ENCODE measurements at places on chromosomes 6 and 20. TPM values are rescaled to one million over a fixed set of nuclear protein-coding genes. Genes with fewer than 3 reads are reported as not detected.

GRCh38 chr20:25061103-25061799 lies 3.3 kb upstream of the ACSS1 start:
- H3K4me1 ChIP-seq = peaks cover 10% of the 10 kb centered on the region
- peaks cover 69% of the 10 kb centered on the region for H3K27me3 ChIP-seq
- peak overlapping the region; percentile 26 for H3K4me3 ChIP-seq
- DNase-seq = no peak
- H3K27ac ChIP-seq = no peak overlapping the region
- no peaks in the 10 kb centered on the region for H3K36me3 ChIP-seq

The ATG5 gene
- 39.3 TPM for total RNA-seq

DNA sequence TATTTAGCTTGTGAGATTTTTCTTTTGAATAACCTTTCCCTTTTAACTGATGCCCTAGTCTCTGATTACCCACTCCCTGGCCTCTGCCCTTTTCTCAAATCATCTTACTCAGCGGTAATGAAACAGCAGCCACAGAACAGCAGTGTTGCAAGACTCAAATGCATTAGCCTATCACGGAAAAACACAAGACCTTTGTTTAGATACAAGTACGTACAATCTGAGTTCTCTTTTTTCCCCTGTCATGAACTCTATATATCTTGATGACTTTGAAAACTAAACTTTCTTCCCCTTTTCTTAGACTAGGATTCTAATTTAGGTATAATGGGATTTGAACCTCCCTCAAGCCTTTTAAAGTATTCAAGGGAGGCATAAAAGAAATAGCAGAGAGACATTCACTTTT lies 1034.9 kb downstream of the EYS start:
- peak overlapping the region; percentile 58 for H3K27ac ChIP-seq
- no peak overlapping the region for H3K4me3 ChIP-seq
- H3K36me3 ChIP-seq = no peaks in the 10 kb centered on the region
- peaks cover 7% of the 10 kb centered on the region for H3K4me1 ChIP-seq
- no peaks in the 10 kb centered on the region for H3K27me3 ChIP-seq

- H3K4me1 ChIP-seq = peaks cover 18% of the 10 kb centered on the region
- DNase-seq = no peak
- H3K27me3 ChIP-seq = peaks cover 28% of the 10 kb centered on the region
- H3K36me3 ChIP-seq = no peaks in the 10 kb centered on the region
These were observed 42.2 kb upstream of the EDN3 start for GRCh38 chr20:59258221-59258621.

The RIPPLY2 gene
- total RNA-seq = 1.6 TPM

The MRPL2 gene
- total RNA-seq = 58.6 TPM

GRCh38 chr6:40523505-40524172 lies 63.5 kb downstream of the LRFN2 start:
- H3K4me1 ChIP-seq = peaks cover 12% of the 10 kb centered on the region
- peaks cover 22% of the 10 kb centered on the region for H3K27me3 ChIP-seq
- no peak overlapping the region for H3K27ac ChIP-seq
- DNase-seq = no peak
- H3K36me3 ChIP-seq = no peaks in the 10 kb centered on the region

The YIPF3 gene
- 122 TPM for total RNA-seq

The TLDC2 gene
- 0.93 TPM for total RNA-seq

- no peak overlapping the region for H3K4me3 ChIP-seq
- no peak for DNase-seq
- H3K4me1 ChIP-seq = no peaks in the 10 kb centered on the region
- H3K36me3 ChIP-seq = no peaks in the 10 kb centered on the region
- no peaks in the 10 kb centered on the region for H3K27me3 ChIP-seq
- no peak overlapping the region for H3K27ac ChIP-seq
These were observed 129.8 kb upstream of the SMLR1 start for GRCh38 chr6:130697271-130697994.

The ADGRF1 gene
- 36.0 TPM for total RNA-seq

DNA sequence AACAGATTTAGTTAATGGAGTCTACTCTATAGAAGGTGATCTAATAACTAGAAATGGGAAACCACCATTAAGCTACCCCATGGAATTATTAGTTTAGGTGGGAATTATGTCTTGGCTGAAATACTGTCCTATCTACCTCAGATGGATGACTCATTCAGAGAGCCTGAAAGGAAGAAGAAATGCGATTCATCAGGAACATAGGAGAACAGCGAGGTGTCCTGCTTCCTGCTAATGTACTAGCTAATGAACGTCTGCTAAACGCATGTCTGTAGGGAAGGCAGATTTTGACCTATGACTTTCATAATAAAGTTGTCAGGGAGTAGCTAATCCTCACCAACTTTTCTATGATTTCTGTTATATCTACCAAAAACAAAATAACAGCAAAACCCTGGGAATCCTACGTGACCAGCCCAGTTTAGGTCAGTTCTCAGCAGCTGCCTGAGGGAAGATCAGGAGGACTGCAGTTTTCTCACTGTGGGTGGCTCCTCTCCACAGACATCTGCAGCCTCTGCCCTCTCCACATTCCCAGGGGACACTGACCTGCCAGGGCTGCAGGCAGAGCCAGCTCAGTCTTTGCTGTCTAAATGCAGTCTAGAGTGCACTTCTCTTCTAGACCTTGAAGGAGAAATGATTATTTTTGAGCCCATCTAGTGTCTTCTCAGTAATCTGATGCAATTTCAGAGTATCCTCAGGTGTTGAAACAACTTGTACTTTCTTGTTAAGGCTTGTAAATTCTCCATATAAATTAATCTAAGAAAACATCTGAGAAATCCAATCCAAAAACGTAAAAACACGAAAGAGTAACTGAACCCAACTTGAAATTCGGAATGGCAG lies 18.1 kb upstream of the SFT2D1 start:
- DNase-seq = no peak
- peaks cover 25% of the 10 kb centered on the region for H3K27me3 ChIP-seq
- H3K27ac ChIP-seq = no peak overlapping the region
- no peaks in the 10 kb centered on the region for H3K4me1 ChIP-seq
- peaks cover 6% of the 10 kb centered on the region for H3K36me3 ChIP-seq
- no peak overlapping the region for H3K4me3 ChIP-seq

- DNase-seq = no peak
- no peaks in the 10 kb centered on the region for H3K4me1 ChIP-seq
- H3K27me3 ChIP-seq = peaks cover 52% of the 10 kb centered on the region
- H3K4me3 ChIP-seq = no peak overlapping the region
- no peak overlapping the region for H3K27ac ChIP-seq
These were observed 9.5 kb downstream of the SEMG2 start for GRCh38 chr20:45230631-45231030.

DNA sequence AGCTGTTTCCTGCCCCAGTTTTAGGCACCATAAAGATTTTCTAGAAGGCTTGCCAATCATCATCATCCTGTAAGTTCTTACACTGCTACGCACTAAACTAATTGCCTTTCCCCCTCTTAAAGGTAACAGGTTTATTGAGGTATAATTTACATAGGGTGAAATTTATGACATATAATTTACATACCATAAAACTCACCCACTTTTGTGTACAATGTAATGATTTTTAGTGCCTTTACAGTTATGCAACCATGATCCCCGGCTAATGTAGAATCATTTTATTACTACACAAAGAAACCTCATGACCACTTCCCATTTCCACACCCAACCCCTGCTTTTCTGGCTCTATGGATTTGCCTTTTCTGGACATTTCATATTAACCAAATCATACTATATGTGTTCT lies 21.1 kb downstream of the GCNT2 start:
- DNase-seq = no peak
- peak overlapping the region; percentile 17 for H3K27ac ChIP-seq
- no peak overlapping the region for H3K4me3 ChIP-seq
- H3K4me1 ChIP-seq = peaks cover 3% of the 10 kb centered on the region

The DAAM2 gene
- total RNA-seq = 22.6 TPM

The HTR1E gene
- total RNA-seq = 0.52 TPM

DNA sequence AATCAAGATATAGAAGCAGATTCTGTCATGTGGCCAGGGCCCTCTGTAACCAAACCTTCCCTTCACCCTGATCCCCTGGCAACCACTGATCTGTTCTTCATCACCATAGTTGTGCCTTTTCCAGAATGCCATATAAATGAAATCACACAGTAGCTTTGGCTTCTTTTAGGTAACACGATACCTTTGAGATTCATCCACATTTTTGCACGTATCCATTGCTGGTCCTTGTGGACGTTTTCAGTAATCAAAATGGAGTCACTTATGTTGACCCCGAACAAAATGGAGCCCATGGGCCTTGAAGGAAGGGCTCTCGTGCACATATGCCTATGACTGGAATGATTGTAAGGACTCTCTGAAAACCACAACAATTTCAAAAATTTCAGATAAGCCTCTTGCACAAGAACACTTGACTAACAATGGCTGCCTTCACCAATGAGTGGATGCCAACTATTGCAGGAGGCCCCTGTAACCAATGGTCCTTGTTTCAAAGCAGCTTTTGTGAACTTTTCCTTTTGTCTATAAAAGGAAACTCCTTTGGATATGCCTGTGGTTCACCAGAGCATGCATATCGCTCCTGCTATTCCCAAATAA lies 84.3 kb upstream of the RALY start:
- no peak for DNase-seq
- H3K4me1 ChIP-seq = peaks cover 34% of the 10 kb centered on the region
- peak overlapping the region; percentile 57 for H3K27ac ChIP-seq

- peaks cover 17% of the 10 kb centered on the region for H3K4me1 ChIP-seq
- H3K36me3 ChIP-seq = no peaks in the 10 kb centered on the region
- no peak overlapping the region for H3K4me3 ChIP-seq
- no peaks in the 10 kb centered on the region for H3K27me3 ChIP-seq
These were observed 83.0 kb downstream of the RTN4IP1 start for GRCh38 chr6:106546261-106546690.

DNA sequence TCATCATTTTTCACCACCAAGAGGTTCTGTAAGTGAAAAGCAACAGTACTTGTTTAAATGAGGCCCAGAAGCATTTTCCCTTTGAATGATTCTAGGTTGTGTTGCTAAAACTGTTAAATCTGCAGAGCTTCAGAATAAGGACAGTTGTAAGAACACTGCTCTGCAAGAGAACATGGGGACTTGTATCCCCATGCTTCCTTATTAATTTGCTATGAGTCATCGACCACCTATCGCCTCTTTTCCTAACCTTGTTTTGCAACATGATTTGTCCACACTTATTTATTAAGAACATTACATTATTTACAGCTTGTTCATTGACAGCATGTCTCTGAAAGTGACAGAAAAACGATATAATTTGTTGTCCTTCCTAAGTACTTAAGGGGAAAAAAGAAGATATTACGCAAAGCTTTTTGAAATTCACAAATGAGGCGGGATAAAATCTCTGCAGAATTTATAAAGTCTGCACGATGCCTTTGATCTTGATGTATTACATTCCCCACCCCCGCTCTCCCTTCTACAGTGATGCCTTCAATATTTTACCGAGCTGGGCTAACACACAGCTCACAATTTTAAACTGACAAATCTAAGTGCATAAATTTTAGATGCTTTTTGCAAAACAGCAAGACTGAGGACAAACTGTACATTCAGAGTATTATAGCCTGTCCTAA lies 220.0 kb upstream of the SPTLC3 start:
- H3K36me3 ChIP-seq = no peaks in the 10 kb centered on the region
- H3K27ac ChIP-seq = no peak overlapping the region
- peaks cover 3% of the 10 kb centered on the region for H3K27me3 ChIP-seq

DNA sequence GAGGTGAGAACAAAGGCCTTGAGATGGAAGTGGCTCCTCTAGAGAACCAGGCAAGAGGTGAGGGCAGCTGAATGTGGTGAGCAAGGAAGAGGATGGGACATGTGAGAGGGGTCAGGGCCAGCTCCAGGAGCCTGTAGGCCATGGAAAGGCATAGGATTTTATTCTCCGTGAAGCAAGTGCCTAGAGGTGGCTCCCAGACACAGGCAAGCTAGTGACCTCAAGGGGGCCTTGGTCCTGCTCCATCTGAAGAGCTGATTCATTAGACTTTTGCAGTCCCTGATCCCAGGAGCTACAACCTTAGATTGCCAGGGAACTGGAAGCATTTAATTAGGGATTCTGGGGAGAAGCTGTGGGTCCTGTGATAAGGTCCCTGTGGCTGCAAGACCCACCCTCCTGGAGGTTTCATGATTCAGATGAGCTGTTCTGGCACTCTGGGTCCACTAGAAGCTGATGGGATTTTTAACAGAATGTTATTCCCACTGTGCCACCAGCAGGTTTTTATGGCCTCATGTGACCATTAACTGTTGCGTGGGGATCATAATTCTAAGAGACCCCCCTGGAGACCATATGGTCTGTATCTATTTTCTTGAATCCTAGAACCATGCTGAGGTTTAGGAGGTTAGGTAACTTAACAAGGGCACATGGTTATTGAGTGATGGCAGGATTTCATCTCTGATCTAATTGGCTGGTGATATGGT lies 90.5 kb downstream of the ELOVL5 start:
- H3K4me1 ChIP-seq = peaks cover 4% of the 10 kb centered on the region
- H3K27me3 ChIP-seq = no peaks in the 10 kb centered on the region
- peaks cover 41% of the 10 kb centered on the region for H3K36me3 ChIP-seq

The WASF1 gene
- 17.7 TPM for total RNA-seq

The CRISP3 gene
- 120 TPM for total RNA-seq

DNA sequence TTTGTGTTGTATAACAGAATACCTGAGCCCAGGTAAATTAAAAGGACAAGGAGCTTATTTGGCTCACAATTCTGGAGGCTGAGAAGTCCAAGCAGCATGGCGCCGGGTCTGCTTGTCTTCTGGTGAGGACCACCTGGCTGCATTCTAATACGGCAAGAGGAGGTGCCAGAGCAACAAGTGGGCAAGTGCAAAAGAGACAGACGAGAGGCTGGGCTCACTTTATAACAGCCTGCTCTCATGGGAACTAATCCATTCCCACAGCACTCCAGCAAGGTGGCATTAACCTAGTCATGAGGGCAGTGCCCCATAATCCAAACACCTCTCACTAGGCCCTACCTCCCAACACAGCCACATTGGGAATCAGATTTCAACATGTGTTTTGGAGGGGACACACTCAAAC lies 12.9 kb downstream of the PACSIN1 start:
- no peak for DNase-seq
- no peak overlapping the region for H3K4me3 ChIP-seq
- H3K36me3 ChIP-seq = no peaks in the 10 kb centered on the region
- no peak overlapping the region for H3K27ac ChIP-seq
- peaks cover 3% of the 10 kb centered on the region for H3K27me3 ChIP-seq

- H3K36me3 ChIP-seq = no peaks in the 10 kb centered on the region
- no peak for DNase-seq
- H3K27me3 ChIP-seq = no peaks in the 10 kb centered on the region
- H3K27ac ChIP-seq = no peak overlapping the region
- H3K4me1 ChIP-seq = peaks cover 16% of the 10 kb centered on the region
- H3K4me3 ChIP-seq = no peak overlapping the region
These were observed 96.7 kb upstream of the OPRM1 start for GRCh38 chr6:153942361-153942760.

DNA sequence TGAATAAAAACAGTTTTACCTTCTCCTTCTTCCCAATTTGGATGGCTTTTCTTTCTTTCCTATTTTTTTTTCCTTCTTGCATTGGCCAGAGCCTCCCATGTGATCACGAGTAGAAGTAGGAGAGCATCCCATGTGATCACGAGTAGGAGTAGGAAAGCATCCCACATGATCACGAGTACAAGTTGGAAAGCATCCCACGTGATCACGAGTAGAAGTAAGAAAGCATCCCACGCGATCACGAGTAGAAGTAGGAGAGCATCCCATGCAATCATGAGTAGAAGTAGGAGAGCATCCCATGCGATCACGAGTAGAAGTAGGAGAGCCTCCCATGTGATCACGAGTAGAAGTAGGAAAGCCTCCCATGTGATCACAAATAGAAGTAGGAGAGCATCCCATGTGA lies 218.6 kb downstream of the DLL1 start:
- no peak overlapping the region for H3K27ac ChIP-seq
- no peaks in the 10 kb centered on the region for H3K36me3 ChIP-seq
- H3K4me1 ChIP-seq = no peaks in the 10 kb centered on the region
- no peak overlapping the region for H3K4me3 ChIP-seq
- H3K27me3 ChIP-seq = peaks cover 2% of the 10 kb centered on the region

Measured in type B pancreatic cell (in vitro differentiated cells).